ENCODE measurements at places on chromosomes 1 and 21.

DNA sequence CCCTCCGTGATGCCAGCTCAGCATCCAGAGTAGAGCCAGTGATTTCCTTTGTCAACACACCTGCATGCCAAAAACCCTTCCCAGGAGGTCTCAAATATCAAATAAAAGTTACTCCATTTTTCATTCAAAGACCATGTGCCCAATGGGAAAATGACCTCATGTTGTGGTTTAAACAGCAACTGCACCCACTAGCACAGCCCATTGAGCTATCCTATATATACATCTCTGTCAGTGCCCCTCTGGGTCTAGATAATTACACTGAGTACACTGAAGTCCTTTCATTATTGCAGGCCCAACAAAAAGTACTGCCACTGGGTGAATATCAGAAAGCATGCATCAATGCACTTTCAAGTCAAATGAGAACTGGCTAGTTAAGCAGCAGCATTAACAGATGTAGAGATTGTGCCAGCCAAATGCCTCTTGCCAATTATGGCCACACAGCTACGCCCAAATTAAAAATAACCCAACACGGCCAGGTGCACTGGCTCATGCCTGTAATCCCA lies 117.7 kb downstream of the SLC45A1 start:
- no peak for DNase-seq

DNA sequence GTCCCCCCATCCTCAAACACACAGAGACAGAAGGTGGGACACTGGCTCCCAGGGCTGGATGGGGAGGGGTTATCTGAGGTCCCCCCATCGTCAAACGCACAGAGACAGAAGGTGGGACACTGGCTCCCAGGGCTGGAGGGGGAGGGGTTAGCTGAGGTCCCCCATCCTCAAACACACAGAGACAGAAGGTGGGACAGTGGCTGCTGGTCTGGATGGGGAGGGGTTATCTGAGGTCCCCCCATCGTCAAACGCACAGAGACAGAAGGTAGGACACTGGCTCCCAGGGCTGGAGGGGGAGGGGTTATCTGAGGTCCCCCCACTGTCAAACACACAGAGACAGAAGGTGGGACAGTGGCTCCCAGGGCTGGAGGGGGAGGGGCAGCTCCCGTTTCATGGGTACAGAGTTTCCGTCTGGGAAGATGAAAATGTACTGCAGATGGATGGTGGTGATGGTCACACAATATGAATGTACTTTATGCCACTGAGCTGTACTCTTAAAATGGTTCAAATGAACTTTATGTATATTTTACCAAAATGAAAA lies 69.2 kb downstream of the SCCPDH start:
- DNase-seq: no peak

DNA sequence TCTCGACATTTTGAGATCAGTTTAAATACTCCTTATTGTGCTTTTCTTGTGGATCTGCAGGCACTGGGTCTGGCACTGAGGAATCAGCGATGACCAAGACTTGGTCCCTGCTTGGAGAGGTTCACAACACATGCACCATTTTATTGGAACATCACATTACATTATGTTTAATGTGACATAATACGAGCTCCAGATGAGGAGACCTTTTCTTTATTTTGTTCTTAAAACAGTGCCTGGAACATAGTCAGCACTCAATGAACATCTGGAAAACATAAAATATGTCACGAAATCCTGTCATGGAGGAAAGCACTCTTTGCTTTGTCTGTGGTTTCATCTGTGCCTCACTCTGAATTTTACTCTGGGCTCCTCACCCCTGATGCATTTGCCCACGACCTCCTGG lies 110.7 kb downstream of the ST6GALNAC3 start:
- no peak for DNase-seq

DNA sequence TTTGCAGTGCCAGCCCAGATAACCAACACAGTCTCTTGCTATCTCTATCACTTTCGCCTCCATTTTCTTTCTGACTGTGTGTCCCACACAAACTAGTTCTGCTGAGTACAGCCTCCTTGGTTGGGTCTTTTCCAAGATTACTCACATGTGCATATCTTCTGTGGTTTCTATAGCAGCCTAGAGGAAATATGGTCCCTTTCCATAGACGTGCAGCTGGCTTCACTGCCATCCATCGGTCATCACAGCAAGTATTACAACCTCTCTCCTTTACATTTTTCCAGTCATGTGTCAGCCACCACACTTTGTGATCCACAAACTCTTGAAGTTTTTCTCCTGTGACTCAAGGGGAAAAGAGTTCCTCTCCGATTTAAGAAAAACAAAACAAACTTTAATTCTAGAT lies 893.4 kb upstream of the ADGRL4 start:
- peak; percentile 84 for DNase-seq

GRCh38 chr1:38662126-38662525 lies 197.4 kb downstream of the RRAGC start:
- DNase-seq: no peak

DNA sequence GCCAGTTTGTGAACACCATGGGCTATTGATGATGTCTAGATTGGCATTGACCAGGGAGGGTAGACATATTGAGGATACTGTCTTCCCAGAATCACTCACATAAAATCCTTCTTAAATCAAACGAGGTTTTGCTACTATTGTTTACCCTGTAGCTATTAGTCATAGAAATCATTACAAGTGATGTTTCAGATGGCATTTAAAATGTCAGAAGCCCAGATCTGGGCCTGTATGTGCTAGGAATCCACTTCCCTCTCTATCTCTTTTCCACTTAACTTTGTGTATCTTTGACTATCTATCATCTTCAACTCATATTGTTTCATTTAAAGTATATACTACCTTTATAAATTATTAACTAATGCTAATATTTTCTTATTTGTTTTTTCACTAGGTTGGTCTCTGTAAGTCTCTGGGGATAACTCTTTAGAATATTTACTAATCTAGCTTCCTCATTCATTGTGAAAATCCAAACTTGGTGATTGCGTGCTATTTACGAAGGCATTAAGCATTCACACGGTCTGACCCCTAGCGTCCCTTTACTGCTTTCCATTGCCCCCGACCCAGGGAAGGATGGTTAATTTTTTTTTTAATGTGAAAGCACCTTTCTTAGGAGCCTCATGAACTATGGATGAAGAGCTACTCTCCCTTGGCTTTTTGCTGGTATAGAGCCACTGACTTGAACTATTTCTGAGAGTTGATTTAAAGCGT lies 281.8 kb downstream of the GPATCH2 start:
- DNase-seq: no peak

GRCh38 chr1:38685388-38685787 lies 174.2 kb downstream of the RRAGC start:
- DNase-seq: no peak

DNA sequence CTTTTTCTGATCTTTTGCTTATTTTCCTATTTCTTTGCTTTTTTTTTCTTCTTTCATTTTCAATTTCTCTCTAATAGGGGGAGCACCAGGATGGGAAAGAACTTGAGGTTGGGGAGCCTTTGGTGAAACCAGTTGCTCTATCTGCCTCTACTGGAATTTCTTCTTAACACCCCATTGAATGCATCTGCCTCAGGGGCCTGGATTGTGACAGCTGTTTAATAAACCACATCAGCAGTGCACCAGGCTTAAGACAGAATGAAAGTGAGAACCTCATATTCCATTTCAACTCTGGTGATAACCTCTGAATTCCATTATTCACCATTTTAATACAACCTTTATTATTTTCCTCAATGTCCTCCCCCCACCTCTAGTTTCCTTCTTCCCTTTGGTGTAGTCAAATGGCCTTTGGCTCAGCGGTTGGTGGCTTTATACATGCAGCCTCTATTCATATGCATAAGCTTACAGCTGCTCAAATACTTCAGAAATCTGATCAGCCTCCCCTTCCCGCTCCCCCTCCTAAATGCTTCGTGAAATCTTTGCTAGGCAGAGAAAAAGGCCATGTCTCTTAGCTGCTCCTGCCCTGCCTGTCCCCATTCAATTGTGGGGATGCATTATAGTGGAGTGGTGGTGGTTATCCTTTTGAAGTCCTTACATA lies 537.3 kb upstream of the PLXNA2 start:
- DNase-seq: no peak

GRCh38 chr1:156901966-156902915 lies 8.7 kb downstream of the PEAR1 start:
- no peak for DNase-seq

DNA sequence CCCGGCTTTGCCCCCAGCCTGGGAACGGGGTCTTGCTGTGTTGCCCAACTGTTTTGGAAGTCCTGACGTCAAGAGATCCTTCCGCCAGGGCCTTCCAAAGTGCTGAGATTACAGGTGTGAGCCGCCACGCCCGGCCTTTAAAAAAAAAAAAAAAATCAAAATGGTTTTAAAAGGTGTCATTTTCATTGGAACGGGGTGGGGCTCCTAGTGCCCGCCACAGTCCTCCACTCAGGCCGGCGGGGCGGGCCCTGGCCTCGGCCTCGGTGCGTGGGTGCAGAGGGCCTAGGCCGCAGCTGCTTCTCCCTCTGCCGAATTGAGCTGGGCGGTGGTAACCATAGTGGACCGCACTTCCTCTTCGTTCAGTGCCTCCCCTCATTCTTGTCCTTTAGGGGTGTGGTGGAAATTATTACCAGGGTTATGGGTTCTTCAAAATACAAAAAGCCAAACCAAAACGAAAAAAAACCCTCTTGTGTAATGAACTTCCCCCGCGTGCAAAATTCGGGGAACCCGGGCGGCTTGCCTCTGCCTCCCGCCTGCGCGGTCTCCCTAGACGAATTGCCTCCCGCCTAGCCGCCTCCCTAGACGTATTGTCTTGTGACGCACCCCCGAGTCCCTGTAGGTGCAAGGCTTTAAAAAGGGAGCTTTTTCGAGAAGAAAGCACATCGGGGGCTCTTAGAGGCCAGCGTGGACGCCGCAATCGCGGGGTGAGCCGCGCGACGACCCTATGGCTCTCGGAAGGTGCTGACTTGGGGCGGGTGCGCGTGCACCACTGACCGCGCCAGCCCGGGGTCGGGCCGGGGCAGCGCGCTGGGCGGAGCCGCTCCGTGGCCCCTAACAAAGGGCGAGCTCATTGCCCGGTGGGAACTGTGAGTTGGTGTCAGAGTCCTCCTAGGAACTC lies 10.5 kb upstream of the SPEN start:
- no peak for DNase-seq
